ENCODE measurements at places on chromosomes 4 and X. TPM values are rescaled to one million over a fixed set of nuclear protein-coding genes. Genes with fewer than 3 reads are reported as not detected.

Gene MANBA
- total RNA-seq, result 7.3 TPM

Gene CCKAR
- total RNA-seq, result not detected

Gene ENPP6
- not detected for total RNA-seq

Gene STBD1
- total RNA-seq, result 3.5 TPM

Gene EDA
- 1.1 TPM for total RNA-seq

Gene FAM236C
- total RNA-seq, result not detected

Gene TIMM17B
- total RNA-seq, result 41.9 TPM

Gene ZNF518B
- total RNA-seq, result 34.2 TPM

Gene PRR32
- not detected for total RNA-seq

Gene GPR82
- not detected for total RNA-seq

Gene BTC
- 0.34 TPM for total RNA-seq

Gene LRP2BP
- 0.15 TPM for total RNA-seq
